ENCODE measurements at places on chromosomes 7 and 10.

- DNase-seq, result no peak
Observed at GRCh38 chr10:33153251-33153967, 181.1 kb downstream of the NRP1 start.

GRCh38 chr10:49474901-49475300 is 64.0 kb downstream of the ERCC6 start:
- no peak for DNase-seq

GRCh38 chr7:98364220-98364619 is 36.7 kb downstream of the BAIAP2L1 start:
- no peak for DNase-seq

DNA sequence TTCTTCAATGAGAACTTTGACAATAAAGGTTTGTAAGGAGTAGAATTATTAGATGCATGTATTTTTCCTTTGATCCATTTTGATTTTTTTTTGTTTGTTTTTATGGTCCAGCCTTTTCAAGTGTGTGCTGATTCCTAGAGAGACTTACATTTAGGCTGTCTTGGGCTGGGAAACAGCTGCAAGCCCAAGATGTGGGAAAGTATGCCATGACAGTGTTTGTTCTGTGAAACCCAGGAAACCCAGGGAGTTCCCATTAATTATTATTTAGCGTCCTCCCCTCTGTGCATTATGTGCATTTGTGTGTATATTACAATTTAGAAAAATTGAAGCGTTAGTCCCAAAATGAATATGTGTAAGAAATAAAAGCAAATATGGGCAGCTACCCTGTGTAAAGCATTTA is 216.7 kb downstream of the ABCA13 start:
- no peak for DNase-seq

- DNase-seq, result no peak
Observed at GRCh38 chr10:14481752-14482151, 151.0 kb upstream of the FRMD4A start.

DNA sequence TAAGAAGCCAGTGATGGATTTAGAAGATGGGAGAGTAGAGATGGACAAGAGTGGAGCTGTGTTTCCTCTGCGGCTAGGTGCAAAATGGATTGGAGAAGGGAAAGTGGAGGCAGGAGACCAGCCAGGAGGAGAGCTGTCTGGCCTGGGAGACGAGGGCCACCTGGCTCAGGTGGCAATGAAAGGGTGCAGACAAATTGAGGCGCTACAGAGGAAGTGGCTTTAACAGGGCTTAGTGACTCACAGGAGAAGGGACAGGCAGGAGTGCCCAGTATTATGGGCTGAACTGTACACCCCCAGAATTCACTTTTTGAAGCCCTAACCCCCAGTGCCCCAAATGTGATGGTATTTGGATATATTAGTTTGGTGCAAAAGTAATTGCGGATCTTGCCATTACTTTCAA is 65.6 kb upstream of the DUSP5 start:
- DNase-seq, result no peak

DNA sequence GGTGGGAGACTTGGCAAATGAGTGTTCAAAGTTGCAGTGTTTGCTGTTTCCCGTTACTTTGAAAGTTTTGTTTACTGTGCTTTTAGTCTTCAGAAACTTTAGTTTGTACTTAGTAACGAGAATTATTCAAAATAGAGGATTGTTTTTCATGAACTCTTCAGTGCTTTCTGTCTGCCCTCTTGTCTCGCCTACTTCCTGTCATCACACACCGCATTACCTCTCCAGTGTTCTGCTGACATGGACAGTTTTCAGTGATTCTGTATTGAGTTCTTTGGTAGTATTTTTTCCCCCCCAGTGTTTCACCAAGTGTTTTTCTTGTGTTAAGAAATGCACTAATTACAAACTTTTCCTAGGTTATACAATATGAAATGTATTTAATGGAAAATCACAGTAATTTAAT is 207.0 kb downstream of the MLLT10 start:
- no peak for DNase-seq

DNA sequence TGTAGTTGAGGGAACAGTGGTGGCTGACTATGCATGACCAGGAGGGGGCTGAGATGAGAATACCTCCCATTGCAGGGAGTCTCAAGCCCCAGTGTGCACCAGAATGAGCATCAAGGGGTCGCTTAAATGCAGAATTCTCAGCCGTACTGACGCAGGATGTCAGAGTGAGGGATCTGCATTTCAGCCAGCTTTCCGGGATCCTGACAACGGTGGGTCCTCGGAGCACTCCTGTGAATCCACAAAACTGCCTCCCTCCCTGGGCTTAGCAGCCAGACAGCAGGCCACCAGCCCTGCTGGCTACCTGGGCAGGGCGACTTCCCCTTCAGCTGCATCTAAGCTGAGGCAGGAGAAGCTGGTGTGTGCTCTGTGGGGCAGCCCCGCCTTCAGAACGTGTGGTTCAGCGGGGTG is 21.8 kb upstream of the LOXL4 start:
- DNase-seq, result no peak

GRCh38 chr10:117264782-117265181 is 23.9 kb downstream of the SLC18A2 start:
- DNase-seq, result no peak

DNA sequence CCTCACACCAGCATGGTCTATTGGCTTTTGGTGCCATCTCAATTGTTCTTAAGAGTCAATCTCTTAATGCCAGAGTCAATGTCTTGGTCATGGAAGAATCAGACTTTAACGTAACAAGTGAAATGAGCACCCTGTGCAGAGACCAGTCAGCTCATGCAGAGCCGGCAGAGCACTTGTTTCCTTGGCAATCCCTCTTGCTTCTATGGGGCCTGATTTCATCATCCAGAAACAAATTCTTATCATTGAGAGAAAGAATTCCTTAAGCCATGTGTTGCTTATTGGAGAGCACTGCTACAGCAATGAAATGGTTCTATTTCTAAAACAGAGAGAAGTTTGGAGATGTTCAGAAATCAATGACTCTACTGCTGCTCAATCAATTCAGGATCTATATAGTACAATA is 212.8 kb downstream of the IPMK start:
- no peak for DNase-seq

- DNase-seq, result no peak
Observed at GRCh38 chr10:131814567-131815265, 86.1 kb upstream of the PPP2R2D start.

- DNase-seq, result no peak
Observed at GRCh38 chr10:95604630-95605029, 43.5 kb upstream of the SORBS1 start.

DNA sequence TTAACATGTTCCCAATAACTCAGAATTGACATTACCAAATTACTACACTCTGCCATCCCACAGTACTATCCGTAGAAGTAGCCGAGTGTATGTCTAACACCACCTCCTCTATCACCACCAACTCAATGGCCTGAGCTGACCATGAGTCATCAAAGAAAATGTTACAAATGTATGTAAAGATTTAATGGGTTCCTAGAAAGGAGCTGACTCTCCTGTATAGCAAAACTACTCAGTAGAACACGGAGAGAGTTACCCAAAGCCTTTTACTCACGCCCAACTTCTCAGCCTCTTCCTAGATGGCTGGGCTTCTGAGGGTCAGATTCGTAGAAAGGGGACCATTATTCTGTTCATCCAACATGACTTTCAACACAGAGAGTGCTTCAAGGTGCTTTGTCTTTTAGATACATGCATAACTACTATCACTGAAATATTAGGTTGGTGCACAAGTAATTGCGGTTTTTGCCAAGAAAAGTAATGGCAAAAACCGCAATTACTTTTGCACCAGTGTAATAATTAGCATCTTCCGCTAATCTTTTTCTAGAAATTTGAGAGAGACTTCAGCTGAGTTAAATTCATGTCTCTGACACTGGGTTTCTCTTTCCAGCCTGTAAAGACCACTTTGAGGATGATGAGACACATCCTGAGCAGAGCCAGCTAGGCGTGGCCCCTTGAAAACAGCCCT is 24.0 kb upstream of the NANOS1 start:
- no peak for DNase-seq

- no peak for DNase-seq
Observed at GRCh38 chr7:16060502-16060901, 360.8 kb downstream of the CRPPA start.

DNA sequence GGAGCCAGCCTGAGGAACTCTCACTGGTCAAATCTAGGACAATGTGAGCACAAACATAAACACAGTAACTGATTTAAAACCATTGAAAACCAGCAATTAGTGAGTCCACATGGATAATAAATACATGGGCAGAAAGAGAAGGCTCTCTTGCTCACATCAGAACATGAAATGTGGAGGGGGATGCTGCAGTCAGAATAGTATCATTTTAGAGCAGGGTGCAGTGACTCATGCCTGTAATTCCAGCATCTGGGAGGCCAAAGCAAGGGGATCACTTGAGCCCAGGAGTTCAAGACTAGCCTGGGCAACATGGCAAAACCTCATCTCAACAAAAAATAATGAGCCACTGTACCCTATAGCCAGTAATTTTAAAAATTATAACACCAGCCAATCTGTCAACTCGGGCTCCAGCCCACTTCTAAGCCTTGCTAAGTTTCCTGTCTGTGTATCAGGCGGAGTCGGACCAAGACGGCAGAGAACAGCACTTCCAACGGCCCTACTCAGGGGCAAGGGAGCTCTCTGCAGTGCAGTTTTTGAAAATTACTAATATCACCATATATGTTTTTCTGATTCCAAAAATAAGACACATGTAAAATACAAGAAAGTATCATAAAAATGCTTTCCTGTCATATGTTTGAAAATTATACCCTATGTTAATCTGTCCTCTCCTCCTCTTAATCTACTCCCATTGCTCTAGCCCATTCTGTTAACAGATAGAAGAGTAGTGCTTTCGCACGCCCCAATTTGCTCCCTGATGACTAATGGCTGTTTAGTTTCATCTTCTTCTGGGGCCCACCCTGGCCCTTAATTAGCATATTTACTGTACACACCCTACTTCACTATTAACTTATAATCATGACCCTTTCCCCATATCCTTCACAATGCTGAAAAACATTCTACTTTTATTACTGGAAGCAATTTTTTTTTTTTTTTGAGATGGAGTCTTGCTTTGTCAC is 17.1 kb downstream of the URGCP start:
- no peak for DNase-seq

GRCh38 chr7:144720149-144720548 is 115.7 kb downstream of the TPK1 start:
- DNase-seq, result no peak

DNA sequence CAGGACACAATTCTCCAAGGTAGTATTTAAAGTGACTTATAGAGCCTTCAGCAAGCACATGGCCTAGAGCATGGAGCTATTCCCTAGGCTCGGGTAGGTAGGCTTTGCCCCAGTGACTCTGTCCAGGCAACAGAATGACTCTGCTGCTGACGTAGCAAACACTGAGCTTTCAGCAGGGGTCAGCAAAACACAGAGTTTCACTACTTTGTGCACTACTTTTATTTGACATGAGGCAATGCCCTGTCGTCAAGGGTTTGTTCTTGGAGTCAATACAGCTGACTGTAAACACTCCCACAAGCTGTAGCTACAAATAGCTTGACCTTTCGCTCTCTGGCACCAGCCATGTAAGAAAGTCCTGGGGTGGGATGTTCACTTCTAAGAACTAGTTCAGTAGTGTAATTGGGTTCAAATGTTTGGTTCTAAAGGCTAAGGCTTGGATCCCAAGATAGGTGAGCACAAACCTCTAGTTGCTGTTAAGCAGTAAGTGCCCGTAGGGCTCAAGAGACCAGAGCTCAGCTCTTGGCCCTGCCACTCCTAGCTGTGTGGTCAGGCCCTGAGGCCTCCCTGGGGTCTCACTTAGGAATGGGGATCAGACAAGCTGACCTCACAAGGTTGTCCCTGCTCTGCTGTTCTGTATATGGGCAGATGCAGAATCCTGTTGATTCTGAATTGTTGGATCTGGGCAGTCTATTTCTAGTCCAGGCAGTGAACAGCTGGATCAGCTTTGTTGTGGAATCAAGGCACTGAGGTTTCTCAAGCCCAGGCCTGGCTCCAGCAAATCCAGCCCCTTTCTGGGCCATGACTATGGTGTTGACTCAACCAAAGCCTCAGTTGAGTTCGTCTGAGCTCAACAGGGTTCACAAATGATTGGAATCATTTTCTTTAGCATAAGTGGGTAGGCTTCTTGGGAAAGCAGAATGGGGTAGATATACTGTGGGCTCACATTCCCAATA is 10.7 kb downstream of the NODAL start:
- no peak for DNase-seq

DNA sequence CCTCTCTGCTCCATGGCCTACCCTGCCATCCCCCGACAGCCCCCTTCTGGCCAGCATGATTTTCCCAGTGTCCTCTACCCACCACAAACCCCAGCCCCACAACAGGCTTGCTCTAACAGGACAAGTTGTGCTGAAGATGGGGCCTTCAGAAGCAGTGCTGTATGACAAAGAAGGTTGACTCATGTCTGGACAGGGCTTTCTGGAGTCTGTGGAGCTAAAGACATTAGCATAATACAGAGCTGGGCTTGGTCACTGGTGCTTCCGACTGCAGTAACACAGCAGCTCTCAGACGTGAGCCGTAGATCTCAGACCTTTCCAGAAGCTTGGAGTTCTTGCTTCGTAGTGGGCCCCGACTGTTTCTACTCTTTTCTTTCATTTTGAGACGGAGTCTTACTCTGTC is 100.5 kb downstream of the GTF2IRD1 start:
- DNase-seq, result no peak

DNA sequence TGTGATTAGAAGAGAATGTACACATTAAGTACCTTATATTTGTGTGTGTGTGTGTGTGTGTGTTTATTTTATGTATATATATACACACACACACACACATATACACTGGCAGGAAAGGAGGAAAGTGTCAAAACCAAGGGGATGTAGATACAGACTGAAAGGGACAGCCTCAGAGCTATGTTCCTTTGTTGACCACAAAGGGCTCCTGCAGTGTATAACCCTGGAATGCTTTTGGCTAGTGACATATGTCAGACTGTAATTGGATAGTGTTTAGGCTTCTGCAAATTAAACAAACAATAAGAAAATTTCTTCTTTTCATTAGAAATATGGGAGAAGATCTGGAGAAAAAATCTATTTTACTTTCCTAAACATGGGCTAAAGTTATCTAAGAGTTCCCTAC is 15.9 kb downstream of the GBF1 start:
- no peak for DNase-seq

GRCh38 chr10:49431426-49431825 is 35.5 kb upstream of the DRGX start:
- DNase-seq, result no peak

- DNase-seq, result no peak
Observed at GRCh38 chr7:121084748-121085336, 96.3 kb downstream of the CPED1 start.

DNA sequence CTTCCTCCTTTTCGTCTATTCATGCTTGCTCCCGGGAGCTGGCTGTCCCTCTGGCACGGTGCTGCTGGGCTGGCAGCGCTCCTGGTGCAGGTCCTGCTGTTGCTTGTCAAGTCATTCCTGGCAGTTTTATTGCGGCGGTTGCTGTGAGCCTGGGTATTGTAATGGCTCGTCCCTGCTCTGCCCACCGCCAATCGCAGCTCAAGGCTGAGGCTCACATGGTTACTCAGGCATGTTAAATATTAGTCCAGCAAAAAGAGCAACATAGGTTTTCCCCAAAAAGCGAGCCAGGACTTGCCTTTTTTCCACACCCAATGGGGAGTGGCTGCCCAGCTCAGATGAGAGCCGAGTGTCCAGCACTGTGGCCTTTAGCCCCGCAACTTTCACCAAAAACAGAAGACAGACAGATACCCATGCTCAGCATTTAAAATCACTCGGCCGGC is 492.9 kb upstream of the FOXK1 start:
- no peak for DNase-seq

Data from activated CD4-positive, CD25-positive, alpha-beta regulatory T cell treated with anti-CD3 and anti-CD28 coated beads, Interleukin-2, amount 50 U/mL, for 72 hours (primary cell).